ENCODE measurements at places on chromosomes 2 and 18.

- no peak for DNase-seq
Measured at GRCh38 chr2:31426096-31426495, 11.6 kb upstream of the XDH start.

DNA sequence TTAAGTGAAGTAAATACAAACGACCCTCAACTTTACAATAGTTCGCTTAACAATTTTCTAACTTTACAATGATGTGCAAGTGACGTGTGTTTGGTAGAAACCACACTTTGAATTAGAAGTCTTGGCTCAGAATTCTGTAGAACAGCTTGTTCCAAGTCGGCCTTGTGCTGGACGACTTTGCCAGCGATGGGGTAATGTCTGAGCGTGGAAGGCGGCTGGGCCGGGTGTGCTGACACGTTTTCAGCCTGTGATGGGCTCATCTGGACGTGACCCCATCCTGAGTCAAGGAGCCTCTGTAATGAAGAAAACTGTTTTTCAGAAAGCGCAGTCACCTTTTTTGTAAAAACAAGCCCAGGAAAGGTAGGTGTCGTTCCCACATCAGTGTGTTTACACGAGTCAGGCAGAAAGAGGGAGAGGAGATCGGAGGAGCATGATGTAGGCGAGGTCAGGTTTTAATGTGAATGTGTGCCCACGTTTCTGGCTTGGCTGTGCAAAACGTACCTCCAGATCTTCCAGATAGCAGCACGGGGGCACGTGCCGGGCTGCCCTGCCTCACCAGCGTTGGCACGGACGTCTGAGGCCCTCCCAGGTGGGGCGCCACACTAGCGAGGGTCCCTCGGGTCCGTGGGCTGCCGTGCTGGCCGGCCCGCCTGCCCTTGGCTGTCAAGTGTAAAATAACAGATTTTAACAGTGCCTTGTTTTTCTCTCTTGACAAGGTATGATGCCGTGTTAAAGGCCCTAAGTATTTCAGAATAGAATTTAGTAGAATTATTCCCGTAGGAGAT, 54.6 kb downstream of the CTDP1 start:
- no peak for DNase-seq

- no peak for DNase-seq
Measured at GRCh38 chr2:152420936-152421335, 86.0 kb downstream of the FMNL2 start.

DNA sequence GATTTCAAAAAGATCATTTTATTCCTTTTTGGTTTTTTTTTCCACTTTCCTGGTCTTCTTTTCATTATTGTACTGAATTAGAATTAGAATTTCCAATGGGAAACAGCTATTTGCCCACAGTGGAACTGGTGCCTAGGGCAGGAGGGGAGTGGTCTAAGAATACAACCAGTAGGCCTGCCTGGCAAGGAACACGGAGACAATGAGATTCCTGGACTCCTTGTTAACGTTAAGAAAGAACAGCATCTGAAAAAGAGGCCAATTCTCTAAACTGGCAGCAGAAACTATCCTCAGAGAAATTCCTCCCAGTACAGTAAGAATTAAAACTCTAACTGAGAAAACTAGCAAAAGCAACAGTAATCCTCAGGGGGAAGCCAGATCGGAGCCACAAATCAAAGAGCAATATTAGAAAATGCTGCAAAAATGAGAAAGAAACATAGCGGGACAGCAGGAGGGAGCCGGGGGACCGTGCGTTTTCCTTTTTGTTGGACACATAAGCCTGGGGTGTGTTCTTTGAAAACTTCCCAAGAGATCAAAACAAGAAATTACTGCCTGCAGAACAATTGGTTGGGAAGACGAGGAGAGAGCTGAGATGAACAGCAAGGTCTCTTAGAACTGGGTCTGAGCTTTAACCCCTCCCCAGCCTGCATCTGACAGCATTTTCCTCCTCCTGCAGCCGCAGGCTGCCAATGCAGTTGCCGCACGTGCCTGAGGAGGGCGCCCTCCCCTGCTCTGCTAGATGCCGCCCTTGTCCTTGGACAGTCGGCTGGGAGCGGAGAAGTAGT, 776.0 kb downstream of the TSN start:
- no peak for DNase-seq

- DNase-seq, result no peak
Measured at GRCh38 chr2:75710220-75710576, 517 bp downstream of the GCFC2 start.

DNA sequence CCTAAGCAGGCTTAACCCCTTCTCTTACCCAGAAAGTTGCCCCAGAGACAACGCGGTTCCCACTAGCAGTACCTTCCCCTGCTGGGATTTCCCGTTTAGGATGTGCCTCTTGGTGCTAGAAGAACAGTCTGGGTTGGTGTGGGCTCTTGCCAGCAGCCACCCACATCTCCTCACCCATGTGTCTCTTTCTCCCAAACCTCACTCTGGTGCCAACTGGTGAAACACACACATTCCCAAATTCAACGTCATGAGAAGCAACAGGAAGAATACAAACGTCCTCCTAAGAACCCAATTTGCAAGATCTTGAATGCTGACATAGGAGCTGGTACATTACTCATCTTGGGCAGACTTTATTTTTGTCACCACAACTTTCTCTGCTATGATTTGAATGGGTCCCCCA, 36.2 kb downstream of the DIPK1C start:
- DNase-seq, result no peak

Data from activated naive CD8-positive, alpha-beta T cell treated with anti-CD3 and anti-CD28 coated beads, Interleukin-2, amount 50 U/mL, for 24 hours (primary cell).